ENCODE measurements at places on chromosomes 11 and 22. TPM values are rescaled to one million over a fixed set of nuclear protein-coding genes. Genes with fewer than 3 reads are reported as not detected.

GVQW3 gene
- total RNA-seq, result 4.0 TPM

POTEH gene
- not detected for total RNA-seq

TTLL12 gene
- total RNA-seq, result 49.3 TPM

ALG8 gene
- 51.7 TPM for total RNA-seq

KRTAP5-3 gene
- total RNA-seq, result not detected

CD3D gene
- total RNA-seq, result 588 TPM

Data from activated CD8-positive, alpha-beta T cell treated with anti-CD3 and anti-CD28 coated beads, Interleukin-2, amount 10 ng/mL, durations not matched to agents 7 days and 5 days (primary cell).